ENCODE measurements at places on chromosomes 5 and 9.

- DNase-seq, result no peak
Measured at GRCh38 chr5:132677191-132677590, 3.4 kb downstream of the IL4 start.

DNA sequence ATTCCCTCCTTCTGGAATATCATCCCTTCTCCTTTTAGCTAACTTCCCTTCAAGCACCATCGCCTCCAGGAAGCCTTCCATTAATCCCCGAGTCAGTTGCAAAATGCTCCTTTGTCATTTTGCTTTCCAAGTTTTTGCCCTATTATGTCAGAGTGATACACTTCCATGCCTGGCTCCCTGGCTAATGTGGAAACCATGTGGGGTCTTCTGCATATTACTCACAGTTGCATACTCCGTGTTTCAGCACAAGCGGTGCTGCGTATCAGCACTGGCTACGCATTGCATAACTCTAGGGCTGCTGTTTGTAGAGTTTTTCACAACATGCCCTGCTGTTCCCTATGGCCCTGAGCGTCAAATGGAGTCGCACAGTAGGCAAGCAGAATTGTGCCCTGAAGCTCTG is 1.9 kb downstream of the TEX53 start:
- no peak for DNase-seq

- no peak for DNase-seq
Measured at GRCh38 chr9:83355729-83356151, 182.5 kb downstream of the FRMD3 start.

DNA sequence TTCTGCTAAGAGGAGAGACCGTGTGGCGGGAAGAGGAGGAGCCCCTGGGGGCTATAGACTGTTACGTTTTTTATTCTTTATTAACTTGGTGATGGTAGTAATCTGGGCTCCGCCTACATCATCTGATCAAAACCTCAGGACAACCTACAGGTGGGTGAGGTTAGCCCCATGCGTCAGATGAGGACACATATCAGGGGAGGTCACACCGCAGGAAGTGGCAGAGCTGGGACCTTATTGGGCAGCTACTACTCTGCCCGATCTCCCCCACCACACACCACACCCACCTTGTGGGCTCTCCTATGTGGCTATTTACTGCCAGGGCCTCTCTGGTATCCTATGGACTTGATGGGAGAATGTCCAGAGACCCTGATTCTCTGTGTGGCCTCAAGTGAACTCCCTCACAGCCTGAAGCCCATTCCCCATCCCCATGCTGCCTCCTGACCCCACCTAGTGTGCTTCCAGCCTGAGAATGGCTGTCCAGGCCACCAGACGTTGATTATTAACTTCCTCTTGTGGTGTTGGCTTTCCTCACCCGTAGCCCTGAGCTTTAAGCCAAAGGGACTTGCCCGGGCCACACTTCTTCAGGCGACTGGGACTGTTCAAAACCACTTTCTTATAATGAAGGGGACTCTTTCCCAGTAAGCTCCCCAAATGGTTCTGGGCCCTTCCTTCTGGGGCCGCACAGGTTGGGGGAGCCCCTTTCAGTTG is 8.2 kb downstream of the UNC5A start:
- DNase-seq, result no peak

- no peak for DNase-seq
Measured at GRCh38 chr5:178306430-178307225, 74.0 kb upstream of the PHYKPL start.

GRCh38 chr5:67964619-67965018 is 250.9 kb upstream of the PIK3R1 start:
- no peak for DNase-seq

GRCh38 chr9:82010711-82011110 is 22.1 kb downstream of the SPATA31D1 start:
- no peak for DNase-seq

GRCh38 chr5:111580956-111581355 is 68.6 kb upstream of the STARD4 start:
- DNase-seq, result no peak

DNA sequence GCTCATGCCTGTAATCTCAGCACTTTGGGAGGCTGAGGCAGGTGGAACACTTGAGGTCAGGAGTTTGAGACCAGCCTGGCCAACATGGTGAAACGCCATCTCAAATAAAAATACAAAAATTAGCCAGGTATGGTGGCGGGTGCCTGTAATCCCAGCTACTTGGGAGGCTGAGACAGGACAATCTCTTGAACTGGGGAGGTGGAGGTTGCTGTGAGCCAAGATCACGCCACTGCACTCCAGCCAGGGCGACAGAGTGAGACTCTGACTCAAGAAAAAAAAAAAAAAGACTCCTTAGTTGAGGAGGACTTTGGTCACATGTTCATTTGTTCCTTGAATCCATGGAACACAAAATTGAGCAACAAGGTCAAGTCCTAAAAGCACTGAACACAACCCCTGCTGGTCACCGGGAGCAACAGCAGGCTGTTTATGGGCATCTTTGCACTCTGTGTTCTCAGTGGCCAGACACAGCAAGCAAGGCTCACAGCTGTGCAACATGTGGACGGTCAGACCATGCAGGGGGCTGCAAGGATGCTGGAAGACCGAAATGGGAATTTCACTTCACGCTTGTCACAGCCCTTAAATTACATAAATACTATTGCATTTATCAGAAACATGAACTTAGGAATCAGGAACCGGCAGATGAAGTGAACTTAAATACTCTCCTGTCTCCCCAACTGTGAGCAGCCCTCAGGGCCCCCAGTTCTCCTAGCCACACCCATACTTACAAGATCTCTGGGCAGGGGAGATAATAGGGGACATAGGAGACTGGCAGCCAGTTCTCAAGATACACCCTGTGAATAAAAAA is 2.8 kb downstream of the GBGT1 start:
- DNase-seq, result no peak

DNA sequence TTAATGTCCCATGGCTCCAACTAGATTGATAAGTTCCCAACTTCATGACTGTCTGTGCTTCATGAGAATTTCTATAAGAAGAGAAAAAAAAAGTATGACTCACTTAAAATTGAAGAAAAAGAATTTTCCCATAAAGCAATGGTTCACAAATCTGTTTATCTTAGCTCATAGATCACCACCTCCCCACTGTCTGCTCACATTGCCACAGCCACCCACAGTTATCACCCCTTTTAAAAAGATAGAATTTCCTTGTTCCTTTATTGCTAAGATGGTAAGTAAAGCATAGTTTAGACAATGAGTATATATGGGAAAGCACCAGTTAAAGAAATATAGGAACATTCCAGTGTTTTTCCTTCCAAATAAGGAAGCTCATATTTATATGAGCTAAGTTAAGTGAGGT is 67.1 kb downstream of the ALDH7A1 start:
- no peak for DNase-seq

GRCh38 chr5:79256563-79256962 is 20.6 kb downstream of the JMY start:
- DNase-seq, result no peak
